ENCODE measurements at places on chromosomes 1 and 21.

DNA sequence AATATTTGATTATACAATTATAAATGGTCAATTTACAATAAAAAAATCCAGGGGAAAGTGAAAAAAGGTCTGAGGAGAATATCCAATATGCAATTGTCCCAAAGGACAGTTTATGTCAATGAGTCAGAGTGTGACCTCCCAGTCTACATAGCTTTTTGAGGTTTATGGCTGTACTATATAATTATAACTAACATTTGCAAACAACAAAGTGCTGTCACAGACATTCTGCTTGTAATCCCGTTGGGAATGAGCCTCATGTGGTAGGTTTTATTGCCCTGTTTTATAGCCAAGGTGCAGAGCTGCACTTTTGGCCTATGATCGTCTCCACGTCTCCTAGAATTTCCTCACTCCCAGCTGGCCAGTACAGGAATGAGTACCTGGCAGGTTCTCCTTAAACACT lies 103.8 kb downstream of the ADSS2 start:
- DNase-seq: no peak

DNA sequence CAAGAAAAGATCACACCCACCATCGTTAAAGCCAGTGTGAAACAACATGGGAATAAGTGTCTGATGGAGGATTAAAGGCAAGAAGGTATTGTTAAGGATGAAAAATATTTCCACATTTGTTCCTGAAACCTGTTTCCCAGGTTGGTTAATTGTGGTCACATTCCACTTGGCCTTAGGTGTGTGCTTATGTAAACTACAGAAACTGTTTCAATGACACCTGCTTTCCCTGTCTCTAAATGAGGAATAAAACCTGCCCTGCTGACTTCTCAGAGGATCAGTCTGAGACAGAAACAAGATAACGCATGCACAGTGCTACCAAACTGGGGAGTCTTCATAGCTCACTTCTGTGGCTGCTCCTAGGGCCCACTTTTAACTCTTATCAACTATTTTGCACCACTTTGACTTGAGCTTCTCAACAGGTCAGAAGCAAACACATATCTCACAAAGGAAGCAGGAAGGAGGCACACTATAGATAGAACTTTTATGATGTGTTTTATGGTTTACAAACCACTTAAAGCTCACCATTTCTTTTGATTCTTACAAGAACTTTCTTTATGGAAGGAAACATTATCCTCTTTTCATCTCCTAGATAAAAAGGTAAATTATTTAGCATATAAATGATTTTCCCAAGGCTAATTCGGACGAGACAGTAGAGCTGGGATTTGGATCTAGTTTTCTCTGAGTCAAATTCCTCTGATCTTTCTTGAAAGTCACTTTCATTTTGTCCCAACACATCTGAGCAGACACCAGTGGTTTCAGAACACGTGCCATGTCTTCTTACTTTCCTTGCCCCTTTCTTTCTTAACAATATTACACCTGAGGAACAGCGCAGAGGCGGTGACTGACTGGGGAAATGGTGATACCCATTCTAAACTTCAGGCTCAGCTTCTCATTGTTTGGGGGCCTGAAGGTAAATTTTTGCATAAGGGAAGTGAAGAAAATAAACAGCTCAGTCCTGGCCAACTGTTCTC lies 33.4 kb downstream of the CYP2J2 start:
- no peak for DNase-seq

- DNase-seq: peak; percentile 59
These were observed 28.6 kb upstream of the PLEKHG5 start for GRCh38 chr1:6519935-6520671.

- DNase-seq: no peak
These were observed 28.8 kb downstream of the ABCG1 start for GRCh38 chr21:42247716-42248115.

- no peak for DNase-seq
These were observed 21.4 kb downstream of the PRRC2C start for GRCh38 chr1:171506525-171507304.

GRCh38 chr1:231606712-231607111 lies 19.9 kb upstream of the DISC1 start:
- DNase-seq: no peak

- no peak for DNase-seq
These were observed 54.0 kb downstream of the DAB1 start for GRCh38 chr1:57369889-57370288.

DNA sequence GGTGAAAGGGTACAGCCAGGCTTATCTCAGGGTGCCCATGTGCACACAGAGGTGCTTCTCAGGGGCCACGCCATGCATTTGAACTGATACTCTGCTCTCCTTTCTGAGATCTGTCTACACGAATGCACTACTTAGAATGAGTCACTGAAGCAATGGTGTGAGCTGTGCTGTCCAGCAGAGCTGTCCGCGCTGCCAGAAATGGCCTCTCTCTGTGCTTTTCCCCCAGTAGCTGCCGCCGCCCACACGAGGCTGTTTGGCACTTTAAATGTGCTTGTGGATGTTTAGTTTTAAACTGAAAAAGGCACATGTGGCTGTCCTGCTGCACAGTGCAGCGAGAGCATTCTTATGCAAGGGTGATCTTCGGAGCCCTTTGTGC lies 87.1 kb upstream of the COL6A1 start:
- no peak for DNase-seq

DNA sequence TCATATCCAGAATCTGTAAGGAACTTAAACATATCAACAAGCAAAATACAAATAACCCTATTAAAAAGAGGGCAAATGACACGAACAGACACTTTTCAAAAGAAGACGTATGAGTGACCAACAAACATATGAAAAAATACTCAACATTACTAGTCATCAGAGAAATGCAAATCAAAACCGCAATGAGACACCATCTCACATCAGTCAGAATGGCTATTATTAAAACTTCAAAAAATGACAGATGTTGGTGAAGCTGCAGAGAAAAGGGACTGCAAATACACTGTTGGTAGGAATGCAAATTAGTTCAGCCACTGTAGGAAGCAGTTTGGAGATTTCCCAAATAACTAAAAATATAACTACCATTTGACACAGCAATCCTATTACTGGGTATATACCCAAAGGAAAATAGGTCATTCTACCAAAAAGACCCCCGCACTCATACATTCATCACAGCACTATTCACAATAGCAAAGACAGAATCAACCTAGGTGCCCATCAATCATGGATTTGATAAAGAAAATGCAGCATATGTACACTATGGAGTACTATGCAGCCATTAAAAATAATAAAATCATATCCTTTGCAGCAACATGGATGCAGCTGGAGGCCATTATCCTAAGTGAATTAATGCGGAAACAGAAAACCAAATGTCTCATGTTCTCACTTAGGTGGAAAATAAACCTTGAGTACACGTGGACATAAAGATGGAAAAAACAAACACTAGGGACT lies 230.1 kb upstream of the RAB4A start:
- no peak for DNase-seq

- no peak for DNase-seq
These were observed 8.6 kb downstream of the ZNF496 start for GRCh38 chr1:247322849-247323586.

- peak; percentile 10 for DNase-seq
These were observed 86.8 kb upstream of the BCAR3 start for GRCh38 chr1:93768380-93768863.

- DNase-seq: no peak
These were observed 16.4 kb upstream of the ZNF683 start for GRCh38 chr1:26388791-26389445.

- no peak for DNase-seq
These were observed 16.3 kb upstream of the PADI2 start for GRCh38 chr1:17135530-17135929.

- DNase-seq: no peak
These were observed 142.8 kb upstream of the RAB4A start for GRCh38 chr1:229128066-229128608.

DNA sequence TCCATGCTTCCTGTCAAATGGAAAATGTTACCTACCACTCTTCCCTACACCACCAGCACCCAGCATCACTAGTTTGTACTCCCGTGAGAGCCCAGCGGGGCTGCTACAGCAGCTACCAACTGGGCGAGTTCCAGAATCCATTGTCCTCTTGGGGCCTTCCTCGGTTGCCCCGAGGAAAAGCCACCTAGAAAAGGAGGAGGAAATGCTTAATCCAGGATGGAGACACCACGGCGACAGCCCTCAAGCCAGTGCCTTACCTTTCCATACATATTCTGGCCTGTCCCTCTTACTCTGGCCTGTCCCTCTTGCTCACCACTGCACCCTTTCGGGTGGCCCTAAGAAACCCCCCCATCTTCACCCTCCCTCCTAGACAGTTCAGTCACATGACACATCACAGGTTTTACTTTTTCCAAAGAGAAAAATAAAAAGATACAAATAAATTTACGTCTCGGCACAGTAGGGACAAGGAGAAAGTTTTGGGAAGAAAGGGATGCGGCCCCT lies 478 bp downstream of the RIT1 start:
- DNase-seq: peak; percentile 45

GRCh38 chr1:156144742-156145141 lies 8.6 kb upstream of the SEMA4A start:
- no peak for DNase-seq

DNA sequence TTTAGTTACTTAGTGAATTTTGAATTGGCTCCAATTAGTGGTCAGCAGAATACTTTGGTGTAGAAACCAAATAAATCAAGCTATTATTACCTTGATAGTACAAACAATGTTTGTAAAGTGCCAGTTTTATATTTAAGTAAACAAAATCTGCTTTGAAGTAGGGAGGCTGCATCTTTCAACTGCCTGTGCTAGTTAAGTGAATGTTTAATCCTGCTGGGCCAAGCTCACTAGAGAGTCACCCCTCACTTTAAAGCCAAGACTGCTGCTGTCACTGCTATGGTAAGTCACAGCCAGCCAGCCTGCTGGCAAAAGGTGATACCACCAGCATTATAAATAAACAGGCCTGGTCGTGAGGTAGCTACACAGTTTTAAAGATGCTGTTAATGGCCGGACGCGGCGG lies 10.3 kb upstream of the CFAP126 start:
- DNase-seq: no peak

- no peak for DNase-seq
These were observed 7.6 kb downstream of the RASSF5 start for GRCh38 chr1:206514813-206515387.

DNA sequence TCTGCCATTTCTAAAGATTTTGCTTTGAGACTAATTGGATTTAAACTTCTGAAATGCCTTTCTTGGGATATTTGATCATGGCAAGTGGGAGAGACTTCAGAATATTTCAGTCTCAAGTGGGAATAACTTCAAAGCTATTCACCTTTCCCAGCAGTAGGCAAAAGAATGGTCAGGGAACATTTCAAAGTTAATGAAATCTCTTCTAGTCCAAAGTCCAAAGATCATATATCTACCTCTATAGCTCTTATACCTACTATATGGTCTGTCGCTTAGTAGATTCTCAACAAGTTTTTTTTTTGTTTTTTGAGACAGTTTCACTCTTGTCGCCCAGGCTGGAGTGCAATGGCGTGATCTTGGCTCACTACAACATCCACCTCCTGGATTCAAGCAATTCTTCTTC lies 44.5 kb upstream of the PIGC start:
- no peak for DNase-seq

DNA sequence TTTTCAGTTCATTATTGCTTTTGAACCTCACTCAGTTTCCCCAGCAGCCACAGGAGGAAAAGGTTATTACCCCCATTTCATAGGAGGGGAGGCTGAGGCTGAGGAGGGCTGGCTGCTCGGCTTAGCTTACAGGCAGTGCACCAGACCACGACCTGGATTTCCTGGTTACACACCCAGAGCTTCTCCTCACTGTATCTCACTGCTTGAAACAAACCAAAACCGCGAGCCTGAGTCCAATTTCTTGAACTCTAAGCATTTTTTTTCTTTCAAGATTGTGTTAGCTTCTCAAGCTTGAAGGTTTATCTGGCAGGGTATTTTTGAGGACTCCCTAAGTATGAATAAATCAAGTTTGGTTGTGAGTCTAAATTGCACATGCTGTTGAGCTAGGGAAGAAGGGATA lies 188.9 kb upstream of the EDN2 start:
- DNase-seq: no peak

- DNase-seq: no peak
These were observed 83.4 kb downstream of the SLC16A1 start for GRCh38 chr1:112872551-112872962.

- no peak for DNase-seq
These were observed 1.4 kb downstream of the PRCC start for GRCh38 chr1:156768610-156769295.

GRCh38 chr1:47724432-47724999 lies 272.7 kb downstream of the TRABD2B start:
- no peak for DNase-seq

- no peak for DNase-seq
These were observed 54.1 kb upstream of the POFUT2 start for GRCh38 chr21:45341779-45342178.

Data from K562 (cell line).